NCI-H524 treated with DMSO at 0.1 percent for 48 hours (cell line): ENCODE measurements at places on chromosomes 11 and 22.

GRCh38 chr11:2148595-2148994, 9.4 kb upstream of the IGF2 start:
- no peak for DNase-seq

DNA sequence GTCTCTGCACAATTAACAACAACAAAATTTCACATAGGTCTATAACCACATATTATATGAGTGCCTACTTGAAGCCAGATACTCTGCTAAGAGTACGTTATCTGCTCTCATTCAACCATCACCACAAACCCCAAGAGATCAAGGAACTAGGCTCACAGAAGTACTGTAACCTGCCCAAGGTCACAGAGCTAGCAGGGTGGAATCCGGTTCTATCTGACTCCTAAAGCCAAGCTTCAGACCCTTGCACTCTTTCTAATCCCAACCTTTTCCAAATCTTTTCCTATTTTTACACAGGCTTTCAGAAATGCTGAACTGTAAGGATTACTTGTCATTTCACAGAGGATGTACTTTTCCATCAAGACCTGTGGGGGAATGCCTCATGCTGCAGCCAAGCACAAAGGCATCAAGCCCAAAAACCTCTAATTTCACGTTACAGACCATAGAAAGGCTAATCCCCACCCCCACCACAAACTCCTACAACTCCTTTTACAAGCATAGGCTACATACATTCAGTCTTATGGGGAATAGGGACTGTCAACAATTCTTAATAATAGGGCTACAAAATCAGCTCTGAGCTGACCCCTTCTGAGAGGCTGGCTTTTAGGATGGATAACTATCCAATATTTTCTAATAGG, 927 bp downstream of the PRCP start:
- DNase-seq, result no peak

DNA sequence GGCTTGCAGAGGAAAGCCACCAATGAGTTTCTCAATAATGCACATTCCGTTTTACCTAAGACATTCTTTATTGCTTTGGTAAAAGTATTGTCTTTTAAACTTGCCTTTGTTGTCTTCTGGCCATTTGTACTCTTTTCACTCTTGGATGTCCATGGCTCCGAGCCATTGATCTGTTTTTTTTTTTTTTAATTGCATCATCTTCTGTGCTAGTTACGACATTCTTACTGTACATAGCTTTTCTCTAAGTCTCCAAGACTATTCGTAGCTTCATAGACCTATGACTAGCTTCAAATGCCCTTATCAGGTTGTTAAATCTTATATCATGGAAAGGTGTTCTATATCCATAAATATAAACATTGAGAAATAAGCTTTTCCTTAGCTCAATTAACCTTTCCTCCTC, 1522.6 kb downstream of the FAM181B start:
- DNase-seq, result no peak

GRCh38 chr11:65002706-65003105, 5.9 kb upstream of the BATF2 start:
- no peak for DNase-seq

DNA sequence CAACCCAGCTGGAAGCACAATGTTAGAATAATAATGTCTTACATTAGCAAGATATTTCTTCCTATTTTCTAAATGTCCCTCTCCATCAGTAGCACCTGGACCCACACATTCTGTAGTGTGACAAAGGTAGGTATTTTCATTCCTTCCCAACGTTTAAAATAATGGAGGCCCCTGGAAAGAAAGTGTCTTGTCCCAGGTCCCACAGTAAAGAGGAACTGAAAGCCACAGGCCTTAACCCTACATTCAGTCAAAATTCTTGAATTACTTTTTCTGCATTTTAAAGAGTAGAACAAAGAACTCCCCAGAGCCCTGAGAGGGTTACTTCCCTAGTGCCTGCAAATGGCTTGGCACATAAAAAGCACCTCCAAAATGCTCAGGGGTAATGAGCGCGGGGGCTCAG, 26.3 kb downstream of the OPCML start:
- no peak for DNase-seq
